H1 (cell line): ENCODE measurements at places on chromosomes 3 and 15.

- no peak for DNase-seq
Measured at GRCh38 chr3:157404381-157404780, 32.3 kb upstream of the PTX3 start.

DNA sequence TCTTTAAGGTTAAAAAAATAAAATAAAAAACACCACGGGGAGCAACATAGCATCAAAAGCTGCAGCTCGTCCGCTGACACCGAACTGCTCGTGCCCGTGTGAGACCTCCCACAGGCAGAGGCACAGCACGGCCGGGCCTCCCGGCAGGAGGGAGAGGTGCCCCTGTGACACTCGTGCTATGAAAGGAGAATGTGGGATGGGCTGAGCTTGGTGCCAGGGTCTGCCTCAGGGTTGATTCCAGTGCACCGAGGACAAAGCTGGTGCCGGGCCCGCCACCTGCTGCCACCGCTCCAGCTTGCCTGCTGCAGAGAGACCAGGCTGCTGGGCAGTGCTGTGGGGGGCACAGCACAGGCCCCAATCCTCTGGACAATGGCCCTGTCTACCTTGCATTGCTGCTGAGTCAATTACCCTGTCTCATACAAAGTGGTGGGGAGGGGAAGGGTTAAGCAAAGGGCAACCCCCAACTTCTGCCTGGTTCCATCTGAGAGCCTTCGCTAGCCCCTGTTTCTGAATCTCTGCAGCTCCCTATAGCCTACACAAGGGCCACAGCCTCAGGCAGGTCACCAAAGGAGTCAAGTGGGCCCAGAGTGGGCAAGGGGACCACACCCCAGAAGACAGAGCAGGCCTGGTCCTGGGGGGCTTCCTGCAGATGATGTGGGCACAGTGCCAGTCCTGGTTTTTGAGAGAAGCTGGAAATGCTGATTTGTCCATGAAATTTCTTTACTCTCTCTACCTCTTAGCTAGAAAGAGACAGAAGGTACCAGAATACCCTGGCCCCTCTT is 74.0 kb upstream of the SNRPA1 start:
- DNase-seq, result no peak

GRCh38 chr3:61807865-61808276 is 246.5 kb downstream of the PTPRG start:
- no peak for DNase-seq

- DNase-seq, result no peak
Measured at GRCh38 chr15:89857673-89858072, 36.1 kb downstream of the AP3S2 start.

- DNase-seq, result no peak
Measured at GRCh38 chr3:61562042-61562720, 810 bp downstream of the PTPRG start.

GRCh38 chr15:75648156-75649000 is 666 bp downstream of the SNX33 start:
- no peak for DNase-seq
